CD4-positive, alpha-beta memory T cell (primary cell): ENCODE measurements at places on chromosomes 12 and 14. TPM values are rescaled to one million over a fixed set of nuclear protein-coding genes. Genes with fewer than 3 reads are reported as not detected.

GRCh38 chr12:18798535-18799361 is 60.8 kb downstream of the CAPZA3 start:
- DNase-seq, result no peak

The HOXC10 gene
- total RNA-seq, result not detected

The LPAR5 gene
- total RNA-seq, result 11.1 TPM

The WNT1 gene
- 2.8 TPM for total RNA-seq

The SLC7A8 gene
- 2.4 TPM for total RNA-seq

GRCh38 chr12:27530157-27530922 is 6.3 kb downstream of the PPFIBP1 start:
- H3K4me1 ChIP-seq, result peaks cover 14% of the 10 kb centered on the region
- H3K4me3 ChIP-seq, result no peak overlapping the region
- H3K27ac ChIP-seq, result no peak overlapping the region
- DNase-seq, result no peak

- no peak overlapping the region for H3K27ac ChIP-seq
- DNase-seq, result no peak
- peaks cover 12% of the 10 kb centered on the region for H3K27me3 ChIP-seq
- peaks cover 20% of the 10 kb centered on the region for H3K4me1 ChIP-seq
Observed at GRCh38 chr12:4910502-4911315, 1.0 kb downstream of the KCNA1 start.
